ENCODE measurements at places on chromosomes 12 and 14.

DNA sequence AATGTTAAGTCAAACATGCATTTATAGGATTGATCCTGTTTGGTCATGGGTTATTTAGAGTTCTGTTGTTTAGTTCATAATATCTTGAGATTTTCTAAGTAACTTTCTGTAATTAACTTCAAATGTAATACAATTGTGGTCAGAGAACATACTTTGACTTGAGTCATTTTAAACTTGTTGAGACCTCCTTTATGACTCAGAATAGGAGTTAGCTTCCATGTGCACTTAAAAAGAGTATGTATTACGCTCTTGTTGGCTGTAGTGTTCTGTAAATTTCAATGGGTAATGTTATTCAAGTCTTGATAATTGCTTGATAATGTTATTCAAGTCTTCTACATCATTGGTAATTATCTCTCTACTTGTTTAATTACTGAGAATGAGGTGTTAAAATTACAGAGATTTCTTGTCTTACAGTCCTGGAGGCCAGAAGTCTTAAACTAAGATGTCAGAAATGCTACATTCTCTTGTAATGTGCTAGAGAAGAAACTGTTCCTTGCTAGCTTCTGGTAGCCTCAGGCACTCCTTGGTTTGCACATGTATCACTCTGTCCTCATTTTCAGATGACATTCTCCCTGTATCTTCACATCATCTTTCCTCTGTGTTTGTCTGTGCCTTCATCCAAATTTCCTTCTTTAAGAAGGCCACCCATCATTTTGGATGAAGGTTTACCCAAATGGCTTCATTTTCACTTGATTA lies 197.3 kb downstream of the TMTC3 start:
- DNase-seq, result peak; percentile 51

GRCh38 chr12:68639396-68639767 lies 28.7 kb downstream of the RAP1B start:
- no peak for DNase-seq

- DNase-seq, result peak; percentile 50
Observed at GRCh38 chr12:78928200-78929074, 63.9 kb downstream of the SYT1 start.

GRCh38 chr12:103852498-103852997 lies 11.5 kb upstream of the NT5DC3 start:
- peak; percentile 21 for DNase-seq

DNA sequence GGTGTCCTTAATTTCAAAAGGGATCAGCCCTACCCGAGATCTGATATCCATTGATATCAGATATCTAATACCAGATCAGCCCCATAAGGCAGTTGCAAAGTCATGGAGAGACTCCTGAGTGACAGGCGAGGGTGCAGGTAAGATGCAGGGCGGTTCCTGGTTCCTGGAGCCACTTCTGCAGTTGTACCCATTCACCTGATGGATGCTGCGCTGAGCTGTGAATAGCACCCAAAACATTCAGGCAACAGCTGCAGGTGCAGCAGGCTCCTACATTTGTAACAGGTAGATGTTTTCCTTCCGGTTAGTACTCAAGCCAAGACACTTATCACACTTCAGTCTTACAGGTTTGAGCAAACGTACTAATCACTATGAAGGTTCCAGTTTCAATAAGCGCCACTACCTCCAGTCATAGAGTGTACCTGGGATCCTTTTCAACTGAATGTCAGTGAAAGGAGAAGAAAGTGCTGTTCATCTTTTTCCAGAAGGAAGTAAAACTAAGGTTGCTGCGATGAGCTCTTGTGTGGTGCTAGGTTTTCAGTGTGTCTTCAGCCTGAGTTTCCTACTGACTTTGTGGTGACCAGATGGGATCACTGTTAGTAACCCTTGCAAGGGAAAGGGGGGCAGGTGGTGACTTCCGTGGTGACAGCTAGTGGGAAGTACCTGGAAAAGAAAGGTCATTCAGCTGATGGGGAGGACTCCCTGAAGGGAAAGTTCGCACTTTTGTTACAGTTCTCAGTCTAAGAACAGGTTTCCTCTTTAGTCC lies 1.9 kb downstream of the ATP6V0A2 start:
- DNase-seq, result no peak

DNA sequence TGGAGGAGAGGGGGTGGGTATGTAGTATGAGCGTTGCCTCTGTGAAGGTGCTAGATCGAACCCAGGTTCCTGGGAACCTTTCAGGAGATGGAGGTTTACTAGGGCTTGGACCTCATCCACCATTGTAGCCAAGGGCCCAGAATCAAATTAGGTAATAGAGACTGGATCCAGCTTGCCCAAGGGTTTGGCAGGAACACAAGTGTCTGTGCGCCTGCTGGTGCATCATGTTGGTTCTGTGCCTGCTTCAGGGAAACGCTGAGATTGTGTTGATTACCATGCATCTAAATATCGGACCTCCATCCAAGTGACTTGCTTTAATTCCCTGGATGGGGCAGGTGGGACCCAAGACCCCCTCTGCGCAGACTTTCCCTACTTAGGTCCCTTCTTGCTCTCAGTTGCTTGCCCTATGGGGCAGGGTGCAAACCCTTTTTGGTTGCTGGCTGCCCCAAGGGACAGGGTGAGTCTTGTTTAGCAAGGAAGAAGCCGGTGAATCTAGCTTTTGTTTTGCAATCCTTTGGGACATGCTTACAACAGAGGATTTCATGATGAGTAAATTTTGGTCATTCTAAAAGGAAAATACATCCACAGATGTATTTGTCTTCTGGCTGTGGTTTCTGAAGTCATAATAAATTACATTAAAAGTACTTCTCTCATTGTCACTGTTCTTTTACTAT lies 189.8 kb upstream of the PRICKLE1 start:
- DNase-seq, result no peak

- no peak for DNase-seq
Observed at GRCh38 chr14:65242732-65243134, 140.4 kb upstream of the MAX start.

GRCh38 chr14:49972131-49972671 lies 79.3 kb downstream of the ARF6 start:
- peak; percentile 73 for DNase-seq

DNA sequence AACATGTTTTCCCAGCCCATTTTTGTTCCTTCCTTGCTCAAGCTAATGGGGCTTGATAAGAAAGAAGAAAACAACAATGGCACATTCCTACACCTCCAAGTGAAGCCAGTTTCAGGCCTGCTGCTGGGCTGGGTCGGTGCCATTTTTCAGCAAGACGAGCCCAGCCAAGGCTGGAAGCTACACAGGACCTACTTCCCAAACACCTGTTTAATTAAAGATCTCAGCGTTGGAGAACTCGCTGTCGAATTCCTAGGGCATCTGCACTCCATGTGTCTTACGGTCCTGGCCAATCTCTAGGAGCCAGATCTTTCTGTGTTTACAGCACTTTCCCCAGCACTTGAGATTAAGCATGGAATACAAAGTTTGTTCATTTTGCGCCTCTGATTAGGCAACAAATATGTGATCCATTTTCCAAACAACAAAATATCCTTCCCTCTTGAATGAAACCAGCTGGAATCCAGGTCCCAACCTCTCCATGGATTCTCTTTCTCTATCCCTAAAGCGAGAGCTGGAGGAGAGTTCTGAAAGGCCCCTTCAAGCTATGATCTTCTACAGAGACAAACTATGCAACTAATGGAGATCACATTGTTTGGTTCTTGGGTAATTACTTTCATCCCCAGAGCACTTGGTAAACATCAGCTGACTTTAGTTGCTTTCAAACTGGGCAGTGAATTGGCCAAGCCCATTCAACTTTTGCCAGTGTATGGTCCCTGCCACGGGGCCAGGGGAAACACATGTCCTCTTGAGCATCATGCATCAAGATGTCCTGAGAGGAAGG lies 34.3 kb upstream of the TC2N start:
- no peak for DNase-seq

DNA sequence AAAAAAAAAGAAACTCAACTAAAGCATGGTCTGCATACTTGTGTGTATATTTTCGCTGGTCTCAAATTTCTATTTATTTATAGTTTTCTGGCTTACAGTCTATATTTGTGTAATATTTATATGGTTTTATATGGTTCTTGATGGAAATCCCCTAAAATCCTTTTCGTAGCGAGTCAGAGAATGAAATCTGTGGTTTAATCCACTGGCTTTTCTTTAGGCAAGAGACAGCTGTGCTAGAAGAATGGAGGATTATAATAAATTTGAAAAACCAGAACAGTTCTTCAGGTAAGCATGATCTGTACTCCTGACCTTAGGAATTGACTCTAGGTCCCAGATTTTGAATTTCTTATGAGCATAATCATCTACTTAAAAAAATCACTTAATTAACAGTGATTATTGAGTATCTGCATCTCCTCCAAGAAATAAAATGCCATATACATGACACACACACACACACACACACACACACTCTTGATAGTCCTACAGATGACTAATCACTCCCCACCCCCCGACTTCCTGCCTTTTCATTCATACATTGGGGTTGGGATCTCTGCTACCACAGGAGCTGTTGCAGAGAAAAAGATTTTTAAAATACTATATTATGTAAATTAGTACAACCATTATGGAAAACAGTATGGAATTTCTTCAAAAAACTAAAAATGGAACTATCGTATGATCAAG lies 113.4 kb downstream of the CRADD start:
- DNase-seq, result peak; percentile 79

- peak; percentile 92 for DNase-seq
Observed at GRCh38 chr14:55398679-55399078, 13.0 kb downstream of the ATG14 start.

DNA sequence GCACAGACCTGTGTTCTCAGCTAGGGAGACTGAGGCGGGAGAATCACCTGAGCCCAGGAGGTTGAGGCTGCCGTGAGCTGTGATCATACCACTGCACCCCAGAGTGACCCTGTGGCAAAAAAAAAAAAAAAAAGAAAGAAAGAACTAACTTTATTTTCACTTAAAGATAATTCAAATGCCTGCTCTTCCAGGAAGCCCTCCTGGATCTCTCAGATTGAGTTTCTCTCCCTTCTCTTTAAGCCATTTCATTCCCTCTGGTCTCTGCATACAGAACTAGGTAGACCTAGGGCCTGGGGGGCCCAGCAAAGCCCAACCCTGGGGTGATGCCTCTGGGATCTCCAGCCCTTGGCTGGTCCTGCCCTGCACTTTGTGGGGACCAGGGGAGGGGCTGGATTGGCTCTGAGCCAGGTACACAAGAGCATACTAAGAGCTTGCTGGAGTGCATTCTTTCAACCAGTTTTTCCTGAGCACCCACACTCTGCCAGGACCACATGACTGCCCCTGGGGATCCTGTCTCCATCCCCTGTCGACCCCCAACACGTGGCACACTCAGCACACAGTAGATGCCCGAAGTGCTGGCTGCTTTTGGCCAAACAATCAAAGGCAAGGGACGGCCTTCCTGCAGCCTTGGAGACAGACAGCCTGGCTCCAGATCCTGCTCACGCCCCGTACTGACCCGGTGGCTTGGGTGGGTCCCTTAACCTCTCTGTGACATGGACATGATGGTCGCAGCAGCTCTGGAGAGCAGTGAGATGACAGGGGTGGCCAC lies 52.7 kb downstream of the CYP46A1 start:
- DNase-seq, result no peak

- peak; percentile 32 for DNase-seq
Observed at GRCh38 chr12:66500091-66500490, 178.8 kb downstream of the GRIP1 start.

DNA sequence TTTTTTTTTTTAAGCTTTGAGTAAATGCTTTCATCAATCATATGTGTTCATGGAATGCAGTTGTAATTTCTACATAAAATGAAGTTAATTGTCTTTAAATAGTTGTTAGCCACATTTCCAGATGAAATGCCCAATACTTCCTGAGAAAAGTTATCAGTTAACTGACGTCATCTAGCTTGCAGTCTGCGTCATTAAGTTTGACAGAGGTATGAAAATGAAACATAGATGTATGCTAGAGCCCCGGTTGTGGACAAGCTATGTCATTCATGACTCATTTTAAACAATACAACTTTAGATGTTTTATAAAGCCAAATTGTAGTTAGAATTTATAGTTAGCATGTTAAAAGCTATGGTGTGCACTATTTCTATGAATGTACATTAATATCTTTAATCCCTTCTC lies 90.7 kb downstream of the PLEKHA5 start:
- peak; percentile 58 for DNase-seq

DNA sequence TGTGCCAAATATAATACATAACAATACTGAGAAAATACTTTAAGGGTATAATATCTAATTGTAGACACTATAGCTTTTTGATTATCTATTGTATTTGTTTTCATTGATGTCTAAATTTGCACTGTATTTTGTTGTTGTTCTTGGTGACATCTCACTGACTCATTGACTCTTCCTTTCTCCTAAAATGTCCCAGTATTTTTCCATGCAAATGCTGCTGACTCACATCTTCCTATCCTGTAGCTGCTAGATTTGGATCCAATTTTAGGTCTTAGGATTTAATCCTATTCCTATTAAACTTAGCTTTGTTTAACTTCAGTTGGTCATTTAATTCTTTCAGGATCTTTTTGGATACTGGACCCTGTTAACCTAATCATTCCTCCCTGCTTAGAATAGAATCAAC lies 148.5 kb downstream of the TMTC2 start:
- DNase-seq, result peak; percentile 25

GRCh38 chr12:122517877-122518276 lies 8.9 kb downstream of the RSRC2 start:
- DNase-seq, result peak; percentile 90

DNA sequence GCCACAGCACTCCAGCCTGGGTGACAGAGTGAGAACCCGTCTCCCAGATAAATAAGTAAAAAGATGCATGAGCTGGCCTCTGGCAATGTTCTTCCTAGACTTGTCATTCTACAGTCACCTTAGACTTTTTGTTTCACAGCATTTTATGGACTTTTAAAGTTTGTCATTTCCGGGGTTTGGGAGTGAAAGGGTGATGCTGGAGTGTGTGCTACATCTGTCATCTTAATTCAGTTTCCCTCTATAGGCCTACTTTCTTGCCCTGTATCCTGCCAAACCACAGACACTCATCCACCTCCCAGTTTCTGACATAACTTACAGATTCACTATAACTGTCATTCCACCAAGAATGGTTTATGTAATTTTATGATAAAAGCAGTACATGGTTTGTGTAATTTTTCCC lies 166.7 kb upstream of the PARP11 start:
- no peak for DNase-seq

GRCh38 chr12:24045816-24046257 lies 96.4 kb upstream of the SOX5 start:
- peak; percentile 47 for DNase-seq

DNA sequence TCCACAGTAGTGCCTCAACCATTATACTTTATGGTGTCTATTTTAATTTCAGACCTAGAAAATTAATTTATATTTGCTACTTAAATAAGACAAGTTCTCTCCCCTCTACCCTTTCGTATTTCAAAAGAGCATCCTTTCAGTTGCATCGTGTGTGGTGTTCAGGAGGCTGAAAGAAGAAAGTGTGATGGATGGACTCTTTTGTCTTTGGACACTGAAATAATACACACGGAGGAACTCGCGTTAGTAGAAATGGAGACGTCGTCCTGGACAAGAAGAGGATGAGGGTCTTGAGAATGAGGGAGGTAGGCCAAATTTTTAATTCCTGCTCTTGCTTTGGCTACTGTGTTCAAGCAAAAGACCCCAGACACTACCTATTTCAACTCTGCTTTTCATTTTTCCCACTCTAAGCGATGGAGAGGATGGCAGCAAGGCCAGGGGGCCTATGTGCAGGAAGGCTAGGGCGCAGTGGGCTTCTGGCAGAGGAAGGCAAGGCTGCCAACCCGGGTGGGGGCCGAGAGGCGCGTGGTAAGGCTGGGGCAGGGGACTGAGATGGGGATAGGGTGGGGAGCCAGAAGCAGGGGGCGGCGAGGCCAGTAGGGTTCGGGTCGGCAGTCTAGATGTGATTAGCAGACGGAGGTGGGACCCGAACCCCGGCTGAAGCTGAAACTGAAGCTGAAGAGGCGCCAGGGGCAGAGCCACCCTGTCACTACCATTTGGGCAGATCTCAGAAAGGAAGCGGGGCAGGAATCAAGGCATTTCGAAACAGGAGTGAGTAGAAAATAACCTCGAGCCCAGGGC lies 722 bp downstream of the TMED8 start:
- DNase-seq, result no peak

GRCh38 chr12:68510397-68510796 lies 100.3 kb upstream of the RAP1B start:
- DNase-seq, result no peak
